ENCODE measurements at places on chromosomes 3 and 15. TPM values are rescaled to one million over a fixed set of nuclear protein-coding genes. Genes with fewer than 3 reads are reported as not detected.

The ST8SIA2 gene
- 0.38 TPM for total RNA-seq

The CISH gene
- total RNA-seq: 30.8 TPM

The FETUB gene
- total RNA-seq: not detected

The ARRDC4 gene
- total RNA-seq: 48.7 TPM

The SLC2A2 gene
- total RNA-seq: 12.6 TPM

The VPS8 gene
- total RNA-seq: 55.0 TPM

The PGBD4 gene
- total RNA-seq: 1.8 TPM

The CLEC3B gene
- total RNA-seq: 45.3 TPM

The KCNH8 gene
- 1.0 TPM for total RNA-seq

The SHC4 gene
- 0.50 TPM for total RNA-seq

The GPR160 gene
- 24.9 TPM for total RNA-seq

The CASR gene
- 72.8 TPM for total RNA-seq

The ARPC4 gene
- total RNA-seq: 164 TPM

The HAPLN3 gene
- total RNA-seq: 11.2 TPM

The TGM4 gene
- total RNA-seq: not detected

The DNAH12 gene
- 0.38 TPM for total RNA-seq

The SLC9C1 gene
- 1.2 TPM for total RNA-seq

The SCN11A gene
- total RNA-seq: 0.25 TPM

The CDCP1 gene
- 39.6 TPM for total RNA-seq

The HYAL1 gene
- total RNA-seq: 47.5 TPM

The IQCF5 gene
- total RNA-seq: not detected

The CLDN11 gene
- 2.4 TPM for total RNA-seq

The VILL gene
- total RNA-seq: 7.6 TPM

The WDR72 gene
- total RNA-seq: 55.7 TPM

The CTXND1 gene
- 2.8 TPM for total RNA-seq

The PRICKLE2 gene
- total RNA-seq: 22.9 TPM

The TMEM212 gene
- not detected for total RNA-seq

The A4GNT gene
- total RNA-seq: not detected

The RARB gene
- 14.7 TPM for total RNA-seq

The SI gene
- total RNA-seq: not detected

The SLC22A13 gene
- total RNA-seq: 0.16 TPM

The MKRN2 gene
- total RNA-seq: 27.0 TPM

The USP19 gene
- 67.2 TPM for total RNA-seq

The KLHL40 gene
- not detected for total RNA-seq

The SPESP1 gene
- total RNA-seq: 4.1 TPM

The IL17RB gene
- 27.7 TPM for total RNA-seq

The GDPGP1 gene
- total RNA-seq: 15.3 TPM

The SYNM gene
- 23.2 TPM for total RNA-seq

The KCTD6 gene
- 19.0 TPM for total RNA-seq

The NANOGP8 gene
- total RNA-seq: 1.3 TPM

The HEG1 gene
- total RNA-seq: 96.3 TPM

The SLC28A1 gene
- 12.8 TPM for total RNA-seq

The KBTBD13 gene
- total RNA-seq: 0.06 TPM

The PARP3 gene
- 28.5 TPM for total RNA-seq

The SCAANT1 gene
- not detected for total RNA-seq

The AMIGO3 gene
- not detected for total RNA-seq

The CHST2 gene
- total RNA-seq: 6.0 TPM

The KCNAB1 gene
- 6.6 TPM for total RNA-seq

The GCNT3 gene
- total RNA-seq: 14.8 TPM

The CCDC54 gene
- not detected for total RNA-seq

The MAPKAPK3 gene
- 75.8 TPM for total RNA-seq

The EIF4E3 gene
- 37.1 TPM for total RNA-seq

The ADAMTS17 gene
- total RNA-seq: 2.2 TPM

The NBEAL2 gene
- total RNA-seq: 82.8 TPM

The GPR156 gene
- total RNA-seq: 0.50 TPM

The ABHD17C gene
- 18.8 TPM for total RNA-seq

The ADGRG7 gene
- not detected for total RNA-seq
